ENCODE measurements at places on chromosomes 5 and 9.

GRCh38 chr5:163614787-163615186 lies 109.4 kb downstream of the MAT2B start:
- no peak for DNase-seq

- no peak for DNase-seq
These were observed 185.9 kb downstream of the GRIA1 start for GRCh38 chr5:153676406-153676805.

- DNase-seq = no peak
These were observed 4.1 kb upstream of the C1QTNF3 start for GRCh38 chr5:34047143-34047542.

DNA sequence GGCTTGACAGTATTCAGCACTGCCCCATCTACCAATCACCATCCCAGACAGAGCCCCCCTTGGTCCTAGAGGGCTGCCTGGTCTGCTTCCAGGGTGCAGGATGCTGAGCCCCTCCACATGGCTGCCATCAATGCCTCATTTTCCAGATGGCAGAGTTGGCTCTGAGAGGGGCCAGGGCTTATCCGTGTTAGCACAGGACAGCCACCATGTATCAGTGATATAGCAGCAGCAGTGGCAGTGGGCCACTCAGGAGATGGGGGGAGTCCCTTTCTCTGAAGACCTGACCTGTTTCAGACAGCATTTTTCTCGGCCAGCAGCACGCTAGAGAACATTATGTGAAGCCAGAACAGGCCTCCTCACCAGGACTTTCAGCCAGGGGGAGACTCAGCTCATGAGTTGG lies 1.6 kb upstream of the SMIM32 start:
- peak; percentile 9 for DNase-seq

GRCh38 chr9:110763568-110763967 lies 95.0 kb downstream of the MUSK start:
- no peak for DNase-seq

GRCh38 chr5:143734456-143734780 lies 77.5 kb upstream of the HMHB1 start:
- no peak for DNase-seq

GRCh38 chr9:126459965-126460843 lies 133.6 kb downstream of the MVB12B start:
- DNase-seq = no peak

DNA sequence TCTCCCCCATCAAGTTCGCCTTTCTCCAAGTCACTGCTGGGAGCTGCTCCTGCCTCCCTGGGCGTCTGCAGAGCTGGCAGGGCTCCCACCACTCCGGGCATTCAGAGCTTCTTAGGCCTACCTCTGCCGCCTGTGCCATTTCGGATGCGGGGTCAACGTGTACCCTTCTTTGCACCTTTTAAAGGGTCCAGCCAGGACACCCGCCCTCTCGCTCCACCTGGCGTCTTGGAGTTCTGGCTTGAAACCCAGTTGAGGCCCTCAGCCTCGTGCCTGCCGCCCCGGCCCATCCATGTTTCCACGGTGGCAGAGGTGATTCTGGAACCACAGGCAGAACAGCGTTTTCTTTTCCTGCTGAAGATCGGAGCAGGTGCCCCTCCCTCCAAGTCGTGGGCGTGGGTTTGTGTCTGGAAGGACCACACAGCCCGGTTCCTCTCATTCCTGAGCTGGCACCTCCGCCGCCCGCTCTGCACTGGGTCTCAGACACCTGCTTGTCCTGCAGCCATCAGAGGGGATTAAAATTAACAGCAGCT lies 32.9 kb downstream of the NDUFS6 start:
- no peak for DNase-seq

DNA sequence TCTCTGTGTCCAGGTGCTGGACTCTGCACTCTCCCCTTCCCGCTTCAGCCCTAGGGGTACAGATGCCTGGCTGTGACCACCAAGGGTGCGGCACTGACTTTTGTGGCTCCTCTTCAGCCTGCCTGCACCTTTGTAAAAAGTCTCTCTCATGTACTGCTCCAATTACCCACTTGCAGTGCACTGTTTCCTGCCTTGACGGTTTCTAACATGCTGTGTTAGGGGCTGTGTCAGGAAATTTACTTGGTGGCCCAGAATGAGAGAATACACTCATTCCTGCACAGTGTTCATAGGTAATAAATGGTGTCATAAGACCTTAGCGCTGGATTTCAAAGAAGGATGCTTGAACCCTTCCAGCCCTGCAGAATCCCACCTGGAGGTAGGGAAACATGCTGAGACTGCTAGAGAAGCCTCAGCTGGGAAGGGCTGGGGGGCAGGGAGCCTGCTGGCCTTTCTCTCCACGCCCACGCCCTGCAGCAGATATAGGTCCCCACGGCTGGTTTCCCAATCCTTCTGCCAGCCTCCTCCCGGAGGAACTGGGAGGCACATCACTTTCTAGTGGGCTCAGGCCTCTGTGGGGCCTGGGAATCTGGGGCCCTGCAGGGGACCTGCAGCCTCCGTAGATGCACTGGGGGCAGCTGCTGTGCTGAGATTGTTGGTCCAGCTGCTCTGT lies 17.6 kb upstream of the HRH2 start:
- DNase-seq = no peak

- no peak for DNase-seq
These were observed 46.9 kb downstream of the VCAN start for GRCh38 chr5:83518319-83519061.

GRCh38 chr5:28542987-28543386 lies 1504.6 kb upstream of the CDH9 start:
- no peak for DNase-seq

GRCh38 chr9:90680534-90680933 lies 37.9 kb upstream of the DIRAS2 start:
- no peak for DNase-seq

GRCh38 chr5:171898386-171898785 lies 108.1 kb downstream of the FBXW11 start:
- no peak for DNase-seq

DNA sequence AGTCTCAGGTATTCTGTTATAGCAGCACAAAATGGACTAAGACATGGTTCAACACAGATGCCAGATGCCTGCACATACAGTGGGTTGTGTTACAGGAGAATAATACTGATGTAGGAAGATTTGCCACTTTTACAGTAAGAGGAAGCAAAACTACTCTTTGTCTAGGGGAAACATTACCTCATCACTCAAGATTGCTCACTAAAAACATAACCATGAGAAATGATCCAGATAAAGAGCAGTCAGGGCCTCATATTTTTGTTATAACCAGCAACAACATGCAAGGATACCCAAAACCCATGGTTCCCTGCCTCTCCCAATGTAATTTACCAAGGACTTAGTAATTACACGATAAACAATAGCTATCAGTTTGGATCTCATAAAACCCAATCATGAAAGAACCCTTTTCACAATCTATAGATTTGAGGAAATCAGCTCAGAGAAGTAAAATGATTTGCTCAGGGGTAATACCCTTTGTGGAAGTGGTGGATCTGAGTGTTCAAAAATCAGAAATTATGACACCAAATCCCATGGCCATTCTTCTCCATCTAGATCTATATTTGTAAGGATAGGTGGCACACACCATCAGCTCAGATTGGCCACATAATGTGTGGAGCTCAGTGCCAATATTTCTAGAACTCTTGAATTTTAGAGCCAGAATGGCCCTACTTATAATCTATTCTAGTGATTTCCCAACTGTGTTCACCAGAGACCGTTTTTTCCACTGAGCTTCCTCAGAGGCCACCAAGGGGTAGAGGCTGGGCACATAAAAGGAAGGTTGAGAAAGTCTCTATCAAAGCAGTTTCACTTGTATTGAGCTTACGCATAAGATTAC lies 27.8 kb downstream of the DPYSL3 start:
- DNase-seq = no peak

GRCh38 chr9:108290839-108291585 lies 564.8 kb downstream of the ACTL7B start:
- no peak for DNase-seq

GRCh38 chr9:15069106-15069505 lies 158.9 kb upstream of the FREM1 start:
- no peak for DNase-seq

DNA sequence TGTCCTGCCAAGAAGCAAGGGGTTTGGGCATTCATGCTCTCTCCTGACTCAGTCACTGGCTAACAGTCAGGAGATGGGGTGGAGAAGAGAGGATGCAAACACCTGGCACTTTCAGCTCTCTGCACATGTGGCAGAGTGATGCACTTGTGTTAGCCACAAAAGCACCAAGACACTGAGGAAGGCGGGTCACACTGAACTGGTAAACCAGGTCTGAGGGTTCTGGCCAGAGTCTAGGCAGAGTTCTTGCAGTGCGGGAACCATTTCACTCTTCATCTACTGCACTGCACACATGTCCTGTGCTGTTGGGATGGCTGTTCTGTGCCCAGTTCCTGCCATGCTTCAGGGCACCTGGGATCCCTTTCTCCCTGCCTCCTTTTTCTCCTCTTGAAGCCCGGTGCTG lies 157.1 kb upstream of the GDNF start:
- no peak for DNase-seq

DNA sequence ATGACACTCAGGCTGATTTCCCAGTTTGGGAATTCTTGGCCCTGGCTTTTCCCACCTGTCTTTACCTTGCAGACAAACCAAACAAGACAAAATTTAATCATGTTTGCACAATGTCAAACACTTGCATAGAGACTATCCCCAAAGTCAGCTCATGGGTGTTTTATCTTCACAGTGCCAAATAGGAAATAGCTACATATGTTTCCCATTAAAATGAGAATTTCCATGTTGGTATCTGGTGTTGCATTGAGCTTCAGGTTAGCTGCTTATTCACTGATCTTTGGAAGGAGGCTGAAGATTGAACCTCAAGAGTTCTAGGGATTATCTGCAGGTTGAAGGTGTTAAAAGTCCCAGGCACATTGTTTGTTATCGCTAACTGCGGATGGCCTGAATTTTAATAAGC lies 19.5 kb downstream of the MAP1B start:
- DNase-seq = peak; percentile 35

DNA sequence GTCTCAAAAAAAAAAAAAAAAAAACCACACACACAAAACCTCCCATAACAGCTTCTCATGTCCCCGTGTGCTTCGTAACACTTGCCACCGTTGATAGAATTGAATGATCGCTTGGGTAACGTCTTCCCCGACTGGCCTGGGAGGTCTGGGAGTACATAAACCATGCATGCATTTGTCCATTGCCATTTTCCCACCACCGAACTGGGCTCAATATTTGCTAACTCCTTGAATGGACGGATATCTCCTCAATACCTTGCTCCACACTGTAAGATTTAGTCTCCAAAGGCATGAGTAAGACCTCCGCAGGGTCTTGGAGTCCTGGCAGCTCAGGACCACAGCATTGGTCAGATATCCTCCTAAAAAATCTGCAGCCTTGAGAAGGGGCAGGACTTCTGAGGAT lies 3.2 kb upstream of the P4HA2 start:
- DNase-seq = no peak

DNA sequence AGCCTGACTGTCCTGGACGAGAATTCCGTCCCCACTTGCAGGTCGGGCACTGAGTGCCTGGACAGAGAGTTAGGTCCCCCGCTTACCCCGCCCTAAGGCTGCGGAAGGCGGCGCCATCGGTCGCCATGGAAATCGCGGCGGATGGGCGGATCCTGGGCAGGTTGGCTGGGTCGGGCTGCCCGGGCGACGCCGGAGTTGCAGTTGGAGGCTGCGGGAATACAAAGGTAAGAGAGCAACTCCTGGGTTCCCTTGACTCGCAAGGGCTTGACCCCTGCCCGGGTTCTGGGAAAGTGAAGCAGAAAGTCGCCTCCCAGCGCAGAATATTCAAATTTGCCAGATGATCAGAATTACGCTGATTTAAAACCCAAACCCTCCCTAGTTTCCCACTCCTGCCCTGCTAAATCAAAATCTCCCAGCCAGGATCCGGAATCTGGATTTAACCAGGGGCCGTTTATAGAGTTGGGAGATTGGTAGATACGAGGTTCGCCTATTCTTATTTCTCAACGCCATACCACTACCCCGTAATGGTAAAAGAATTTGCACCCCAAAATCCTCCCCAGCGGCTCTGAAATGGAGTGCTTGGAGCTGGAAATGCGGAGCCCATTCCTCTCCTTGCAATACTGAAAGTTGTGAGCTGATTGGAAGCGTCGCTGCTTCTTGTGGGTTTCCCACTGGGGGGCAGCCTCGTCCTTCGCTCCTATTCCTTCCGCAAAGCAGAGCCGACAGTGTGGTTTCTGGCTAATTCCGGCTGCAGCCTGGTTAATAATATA lies 156.4 kb upstream of the RASEF start:
- DNase-seq = peak; percentile 84

GRCh38 chr5:113274836-113275414 lies 159.9 kb downstream of the TSSK1B start:
- no peak for DNase-seq

DNA sequence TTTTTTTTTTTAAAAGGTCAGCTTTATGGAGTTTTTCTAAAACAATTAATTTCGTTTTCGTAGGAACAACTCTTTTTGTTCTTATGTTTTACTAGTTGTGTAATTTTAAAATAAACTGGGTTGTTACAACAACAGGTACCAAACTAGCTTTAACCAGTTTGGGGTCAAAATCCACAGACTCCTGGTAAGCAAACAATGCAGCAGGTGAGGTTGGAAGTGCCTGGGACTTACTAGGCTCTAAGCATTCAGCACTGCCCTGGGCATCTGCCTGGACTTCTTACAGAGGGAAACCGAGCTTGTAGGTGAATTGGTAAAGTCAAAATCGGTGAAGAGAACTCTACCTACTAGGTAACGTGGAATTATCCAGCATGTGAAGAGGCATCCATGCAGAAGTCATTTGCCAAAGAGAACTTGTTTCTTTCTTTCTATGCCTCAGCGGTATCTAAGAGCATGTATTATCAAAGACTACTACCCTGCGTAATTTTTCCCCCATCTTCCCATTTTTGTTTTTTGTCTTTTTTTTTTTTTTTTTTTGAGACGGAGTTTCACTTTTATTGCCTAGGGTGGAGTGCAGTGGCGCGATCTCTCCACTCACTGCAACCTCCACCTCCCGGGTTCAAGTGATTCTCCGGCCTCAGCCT lies 145.4 kb downstream of the KCTD16 start:
- DNase-seq = no peak

DNA sequence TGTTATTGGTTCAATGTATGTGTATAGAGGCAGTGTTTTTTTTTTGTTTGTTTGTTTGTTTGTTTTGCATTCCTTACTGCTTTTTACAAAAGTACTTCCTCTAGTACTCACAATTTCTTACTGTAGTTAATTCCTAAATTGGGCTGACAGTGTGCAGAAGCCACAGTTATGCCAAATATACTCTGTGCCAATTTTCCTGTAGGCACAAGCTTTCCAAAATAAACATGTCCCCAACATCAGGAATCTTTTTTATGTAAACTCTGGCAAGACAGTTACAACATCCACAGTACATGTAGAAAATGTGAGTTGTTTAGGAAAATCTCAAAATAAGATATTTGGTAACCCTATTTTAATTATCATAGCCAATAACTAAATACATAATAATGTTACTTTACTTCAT lies 161.6 kb upstream of the TSLP start:
- DNase-seq = no peak

DNA sequence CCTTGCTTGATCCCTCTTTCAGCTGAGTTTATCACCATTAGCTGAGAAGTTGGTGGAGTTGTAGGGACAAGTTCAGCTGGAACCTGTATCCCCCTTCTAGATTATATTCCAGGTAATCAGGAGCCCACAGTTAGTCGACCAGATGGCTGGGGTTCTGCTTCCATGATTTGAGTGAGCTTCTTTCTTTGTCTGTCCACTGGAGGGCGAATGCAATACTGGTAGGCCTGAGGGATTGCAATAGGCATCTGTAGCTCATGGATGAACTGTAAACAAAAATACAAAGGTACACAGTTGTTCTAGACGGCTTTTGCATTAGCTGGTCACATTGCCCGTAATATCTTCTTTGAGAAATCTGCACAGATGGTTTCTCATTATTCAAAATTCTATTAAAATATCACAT lies 88.9 kb downstream of the PCSK5 start:
- no peak for DNase-seq

- DNase-seq = no peak
These were observed 2.0 kb upstream of the REEP5 start for GRCh38 chr5:112923988-112924387.
